ENCODE measurements at places on chromosomes 1 and 21.

DNA sequence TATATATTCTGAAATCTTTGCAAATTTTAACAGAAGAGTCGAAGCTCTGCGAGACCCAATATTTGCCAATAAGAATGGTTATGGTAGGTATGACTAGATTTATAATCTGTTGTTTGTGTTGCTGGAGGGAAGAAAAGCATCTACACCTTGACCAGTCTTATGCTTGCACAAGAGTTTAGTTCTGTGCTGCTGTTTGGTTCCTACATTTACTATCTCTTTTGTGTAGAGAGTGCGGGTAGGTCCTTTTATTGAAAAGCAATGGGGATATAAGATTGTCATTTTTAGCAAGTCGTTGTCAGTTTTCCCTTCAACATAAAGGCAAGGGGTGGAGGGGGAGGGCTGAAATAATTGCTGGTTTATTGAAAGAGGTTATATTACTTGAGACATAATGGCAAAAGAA, 396 bp downstream of the ELAVL4 start:
- DNase-seq, result no peak

DNA sequence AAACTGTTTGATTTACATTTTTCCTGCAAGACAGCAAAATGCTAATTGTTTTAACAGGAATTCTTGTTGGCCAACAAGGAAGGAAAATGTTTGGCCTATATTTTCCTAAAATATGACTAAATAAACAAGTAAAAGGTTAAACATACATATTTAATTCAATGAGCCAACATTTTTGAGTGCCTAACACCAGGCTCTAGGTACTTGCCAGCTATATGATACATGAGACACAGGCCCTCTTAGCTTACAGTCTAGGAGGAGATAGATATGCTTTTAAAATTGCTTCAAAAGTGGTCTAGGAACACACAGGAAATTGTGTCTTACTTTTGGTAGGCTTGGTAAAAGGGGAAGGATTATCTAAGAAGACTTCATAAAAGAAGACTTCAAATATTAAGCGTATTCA, 50.9 kb downstream of the PIGK start:
- no peak for DNase-seq

GRCh38 chr1:88936223-88936523, 44.8 kb upstream of the GTF2B start:
- no peak for DNase-seq

- DNase-seq, result no peak
Observed at GRCh38 chr1:200903793-200904192, 9.1 kb downstream of the INAVA start.

DNA sequence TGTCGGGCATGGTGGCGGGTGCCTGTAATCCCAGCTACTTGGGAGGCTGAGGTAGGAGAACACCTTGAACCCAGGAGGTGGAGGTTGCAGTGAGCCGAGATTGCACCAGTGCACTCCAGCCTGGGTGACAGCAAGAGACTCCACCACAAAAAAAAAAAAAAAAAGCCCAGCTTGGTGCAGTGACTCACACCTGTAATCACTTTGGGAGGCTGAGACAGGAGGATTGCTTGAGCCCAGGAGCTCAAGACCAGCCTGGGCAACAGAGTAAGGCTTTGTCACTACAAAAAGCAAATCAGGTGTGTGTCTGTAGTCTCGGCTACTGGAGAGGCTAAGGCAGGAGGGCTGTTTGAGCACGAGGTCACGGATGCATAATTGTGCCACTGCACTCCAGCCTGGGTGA, 5.0 kb upstream of the H6PD start:
- no peak for DNase-seq

DNA sequence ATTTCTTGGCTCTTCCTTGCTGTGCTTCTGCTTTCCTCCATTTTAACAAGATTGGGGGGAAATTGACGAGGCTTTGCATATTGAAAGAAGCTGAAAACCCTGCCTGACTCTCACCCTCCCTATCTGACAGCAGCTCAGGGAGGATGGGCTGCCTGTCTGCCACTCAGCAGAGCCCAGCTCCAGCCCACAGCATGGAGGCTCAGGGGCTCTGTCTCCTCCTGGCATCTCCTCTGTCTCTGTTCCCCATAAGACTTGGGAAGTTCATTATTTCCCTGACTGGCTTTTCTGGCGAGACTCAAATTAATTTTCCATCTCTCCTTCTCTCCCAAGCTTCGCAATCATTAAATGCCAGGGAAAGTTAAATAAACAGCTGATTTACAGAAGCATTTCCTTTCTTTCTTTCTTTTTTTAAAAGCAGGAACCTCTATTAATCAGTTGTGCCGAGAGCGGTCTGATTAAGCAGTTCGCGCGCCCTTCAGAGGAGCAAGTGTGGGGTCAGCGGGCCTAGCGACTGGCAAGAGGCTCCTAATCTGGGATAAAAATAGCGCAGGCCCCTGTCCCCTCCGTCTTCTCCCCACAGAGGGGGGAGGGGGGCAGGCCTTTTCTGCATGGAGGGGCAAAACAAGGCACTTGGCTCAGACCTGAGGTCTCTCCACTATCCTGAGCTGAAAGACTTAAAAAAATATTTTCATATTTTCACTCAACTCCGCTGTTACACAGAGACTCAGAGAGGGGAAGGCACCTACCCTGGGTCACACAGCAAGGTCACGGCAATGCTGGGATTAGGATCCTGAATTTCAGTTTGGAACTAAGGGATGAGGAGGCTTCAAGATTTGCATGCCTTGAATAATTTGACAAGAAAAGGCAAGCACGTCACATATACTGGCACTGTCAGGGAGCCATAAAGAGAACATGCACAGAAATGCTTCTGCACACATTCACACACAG, 170.4 kb downstream of the ACTL8 start:
- DNase-seq, result no peak

DNA sequence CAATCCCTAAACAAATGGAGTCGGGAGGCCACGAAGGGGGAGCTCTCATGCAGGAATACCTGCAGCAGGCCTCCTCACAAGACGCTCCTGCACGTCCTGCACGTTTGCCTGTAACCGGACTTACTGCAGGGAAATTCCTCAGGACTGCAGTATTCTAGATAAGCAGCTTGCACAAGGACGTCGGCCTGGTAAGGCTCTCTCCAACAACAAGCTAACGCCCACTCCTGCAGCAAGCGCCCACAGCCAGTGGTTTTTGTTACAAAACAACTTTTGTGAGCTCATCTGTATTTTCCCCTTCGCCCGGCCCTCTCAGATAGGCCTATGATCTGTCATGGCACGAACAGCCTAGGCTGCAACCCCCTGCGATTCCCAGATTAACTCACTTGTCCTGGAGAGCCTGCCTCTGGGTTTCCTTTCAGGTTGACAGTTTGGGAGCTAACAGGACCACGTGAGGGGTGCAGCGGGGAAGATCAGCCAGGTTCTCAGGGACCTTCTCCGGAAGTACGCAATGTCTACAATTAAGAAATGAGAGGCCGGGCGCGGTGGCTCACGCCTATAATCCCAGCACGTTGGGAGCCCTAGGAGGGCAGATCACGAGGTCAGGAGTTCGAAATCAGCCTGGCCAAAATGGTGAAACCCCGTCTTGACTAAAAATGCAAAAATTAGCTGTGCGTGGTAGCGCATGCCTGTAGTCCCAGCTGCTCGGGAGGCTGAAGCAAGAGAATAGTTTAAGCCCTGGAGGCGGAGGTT, 921 bp upstream of the MIB2 start:
- DNase-seq, result peak; percentile 71

- no peak for DNase-seq
Observed at GRCh38 chr1:57252597-57253294, 171.1 kb downstream of the DAB1 start.

DNA sequence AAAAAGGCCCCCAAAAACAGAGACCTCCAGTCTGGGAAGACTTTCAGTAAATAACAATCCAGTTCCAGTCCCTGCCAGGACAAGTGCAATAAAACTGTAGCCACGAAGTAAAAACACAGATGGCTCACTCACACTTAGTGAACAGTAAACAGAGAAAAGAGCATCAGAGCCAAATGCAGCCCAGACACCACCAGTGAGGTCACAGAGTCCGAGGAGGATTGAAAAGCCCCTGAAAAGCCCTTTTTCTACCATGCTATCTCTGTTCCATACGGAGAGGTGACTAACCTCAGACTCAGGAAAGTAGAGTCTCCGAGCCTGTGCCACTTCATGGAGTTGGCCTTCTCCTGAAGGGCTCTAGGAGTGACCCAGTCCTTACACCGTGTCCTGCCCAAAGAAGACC, 84.5 kb downstream of the COLGALT2 start:
- no peak for DNase-seq

- DNase-seq, result no peak
Observed at GRCh38 chr1:163054181-163054591, 15.0 kb upstream of the RGS4 start.

DNA sequence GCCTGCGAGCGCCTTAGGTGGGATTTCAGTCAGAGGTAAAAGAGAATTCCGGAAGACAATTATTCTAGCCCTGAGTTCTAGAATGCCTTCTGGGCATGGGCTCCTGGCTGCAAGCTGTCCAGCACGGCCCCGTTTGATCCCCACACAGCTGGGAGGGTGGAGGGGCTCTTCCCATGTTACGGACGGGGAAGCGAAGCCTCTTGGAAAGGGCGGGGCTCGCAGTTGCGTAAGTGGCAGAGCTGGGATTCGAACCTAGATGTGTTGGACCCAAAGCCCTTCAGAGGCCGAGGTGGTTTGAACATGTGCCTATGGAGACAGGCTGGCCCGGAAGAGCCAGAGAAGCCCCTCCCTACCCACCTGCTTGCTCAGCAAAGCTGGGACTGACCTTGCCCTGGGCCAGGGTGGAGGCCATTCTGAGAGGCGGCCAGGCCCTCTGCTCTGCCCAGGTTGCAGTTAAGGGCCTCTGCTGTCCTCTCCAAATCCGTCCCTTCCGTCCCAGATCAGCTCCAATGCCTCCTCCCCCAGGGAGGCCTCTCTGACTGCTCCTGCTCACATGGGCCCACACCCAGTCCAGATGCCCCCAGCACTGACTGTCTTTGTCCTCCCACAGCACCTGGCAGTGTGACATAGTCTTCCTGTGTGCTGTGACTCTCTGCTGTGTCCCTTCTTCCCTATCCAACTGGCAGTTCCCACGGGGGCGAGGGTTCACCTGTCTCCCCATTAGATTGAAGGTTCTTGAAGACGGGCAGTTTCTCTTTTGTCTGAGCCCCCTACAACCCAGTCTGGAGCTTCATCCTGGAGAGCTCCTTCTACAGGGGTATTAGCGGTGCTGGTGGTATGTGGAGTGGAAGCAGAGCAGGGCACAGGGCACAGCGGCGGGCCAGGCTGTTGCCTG, 1.2 kb upstream of the HSPB7 start:
- no peak for DNase-seq

GRCh38 chr1:46948629-46949416, 7.5 kb upstream of the CYP4A11 start:
- DNase-seq, result no peak
